ENCODE measurements at places on chromosomes 2 and 18.

GRCh38 chr2:135951041-135951583 is 34.3 kb downstream of the DARS1 start:
- DNase-seq: no peak

DNA sequence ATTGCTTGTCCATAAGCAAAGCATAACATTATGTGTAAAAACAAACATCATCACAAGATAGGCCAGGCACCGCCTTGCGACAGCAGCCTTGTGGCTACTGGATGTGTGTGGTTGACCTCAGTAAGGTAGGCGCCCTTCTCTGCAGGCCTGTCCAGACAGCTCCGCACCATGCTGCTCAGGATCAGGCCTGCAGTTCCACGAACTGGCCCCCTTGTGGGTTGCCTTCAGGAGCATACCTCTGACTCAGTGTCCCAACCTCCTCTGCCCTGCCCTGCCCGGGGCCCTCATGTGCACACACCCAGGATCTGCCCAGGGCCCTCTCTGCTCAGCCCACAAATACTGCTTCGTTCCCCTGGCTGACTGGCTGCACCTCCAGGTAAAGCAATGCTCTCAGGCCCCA is 16.1 kb upstream of the ZNF236 start:
- DNase-seq: no peak

DNA sequence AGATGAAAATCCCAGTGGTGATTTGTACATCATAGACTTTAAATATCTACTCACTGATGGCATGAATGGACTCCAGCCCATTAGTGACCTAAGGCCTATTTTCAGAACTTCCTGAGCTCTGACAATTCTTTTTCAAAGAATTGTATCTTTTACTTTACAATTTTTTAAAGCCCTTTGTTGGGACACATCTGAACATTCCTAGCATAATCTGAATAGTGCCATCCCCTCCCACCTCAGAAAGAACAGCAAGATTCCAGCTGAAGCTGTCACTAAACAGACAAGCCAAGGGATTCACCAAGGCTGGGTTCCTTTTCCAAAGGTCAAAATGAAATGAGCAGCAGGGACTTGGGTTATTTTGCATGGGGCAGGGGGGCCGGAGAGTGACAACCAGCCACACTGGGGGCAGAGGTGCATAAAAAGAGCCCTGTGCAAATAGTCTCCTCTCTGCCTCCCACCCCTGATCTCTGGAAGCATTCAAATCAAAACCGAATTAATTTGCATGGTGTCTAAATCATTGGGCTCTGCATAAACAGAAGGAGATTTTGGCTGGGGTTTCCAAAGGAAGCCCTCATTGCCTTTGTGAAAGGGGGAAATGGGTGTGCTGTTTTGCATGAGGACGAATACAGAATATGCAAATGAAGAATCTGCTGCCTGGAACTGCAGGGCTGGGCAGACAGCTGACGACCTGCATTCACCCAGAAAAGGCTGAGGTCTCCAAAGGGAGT is 17.2 kb downstream of the EPHA4 start:
- peak; percentile 7 for DNase-seq

- no peak for DNase-seq
These were observed 396.3 kb downstream of the IRS1 start for GRCh38 chr2:226403369-226403768.

DNA sequence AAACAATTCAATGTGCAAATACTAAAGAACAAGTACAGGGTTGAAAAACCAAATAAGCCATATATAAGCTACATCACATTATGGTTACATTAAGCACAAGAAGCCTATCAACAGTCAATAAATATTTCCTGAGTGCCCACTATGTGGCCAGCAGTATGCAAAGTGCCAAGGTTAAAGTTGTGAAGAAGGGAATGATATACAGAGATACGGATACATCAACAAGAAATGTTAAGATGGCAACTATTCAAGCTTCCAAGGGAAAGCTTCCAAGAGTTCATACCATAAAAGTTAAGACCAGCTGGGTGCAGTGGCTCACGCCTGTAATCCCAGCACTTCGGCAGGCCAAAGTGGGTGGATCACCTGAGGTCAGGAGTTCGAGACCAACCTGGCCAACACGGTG is 14.0 kb downstream of the DYM start:
- no peak for DNase-seq

GRCh38 chr2:86298411-86299390 is 38.7 kb downstream of the REEP1 start:
- no peak for DNase-seq

DNA sequence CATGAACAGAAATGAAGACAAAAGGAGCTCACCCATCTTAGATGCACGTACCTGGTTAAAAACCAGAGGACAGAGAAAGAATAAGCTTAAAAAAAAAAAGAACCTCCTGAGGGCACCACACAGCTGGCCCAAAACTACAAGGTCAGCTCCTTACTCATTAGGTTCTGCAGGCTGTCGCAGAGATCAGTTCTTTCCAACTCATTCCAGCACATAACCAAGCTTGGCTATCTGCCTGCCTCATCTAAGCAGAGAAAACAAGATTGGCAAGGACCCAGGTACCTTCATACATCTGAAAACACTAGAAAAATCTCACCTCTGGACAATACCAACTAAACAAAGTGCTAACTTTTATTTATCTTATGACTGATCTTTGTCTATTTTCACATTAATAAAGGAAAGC is 89.9 kb downstream of the NOL10 start:
- no peak for DNase-seq
